ENCODE measurements at places on chromosomes 4 and X.

GRCh38 chr4:97074531-97074930, 1068.7 kb downstream of the STPG2 start:
- no peak for DNase-seq

- DNase-seq, result no peak
These were observed 10.4 kb upstream of the CLCN4 start for GRCh38 chrX:10146346-10146745.

- no peak for DNase-seq
These were observed 185.8 kb upstream of the RPS6KA3 start for GRCh38 chrX:20452487-20452886.

DNA sequence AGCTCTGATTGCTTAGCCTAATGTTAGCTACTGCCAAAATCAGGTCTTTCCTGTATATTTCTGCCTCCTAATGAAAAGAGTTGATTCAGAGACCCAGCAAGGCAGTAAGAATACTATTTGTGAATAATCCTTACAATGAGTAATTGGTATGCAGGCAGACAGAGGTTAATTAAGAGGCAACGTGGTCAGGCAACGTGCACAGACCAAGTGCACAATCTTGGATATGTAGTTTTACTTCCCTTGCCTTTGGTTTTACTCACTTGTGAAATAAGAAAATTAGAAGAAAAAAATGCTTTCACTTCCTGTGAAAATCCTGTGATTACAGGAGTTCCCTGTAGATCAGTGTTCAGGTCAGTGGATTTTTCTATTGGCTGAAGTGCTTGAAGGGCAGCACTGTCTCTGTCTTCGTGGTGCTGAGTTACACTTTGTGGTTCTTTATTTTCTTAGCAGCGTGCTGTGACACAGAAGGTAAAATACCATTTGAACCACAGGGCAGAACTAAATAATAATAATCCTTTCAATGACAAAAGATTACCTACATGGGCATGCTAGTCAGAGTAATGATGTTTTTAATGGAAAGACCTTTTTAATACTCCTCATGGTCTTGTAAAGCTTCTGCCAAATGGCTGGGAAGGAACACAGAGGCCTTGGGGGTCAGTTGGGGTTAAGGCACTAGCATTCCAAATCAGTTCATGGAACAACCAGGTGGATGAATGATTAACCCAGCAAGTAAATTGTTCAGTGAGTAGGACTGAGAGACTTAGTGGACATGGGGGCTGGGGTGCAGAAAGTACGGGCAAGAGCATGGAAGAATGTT, 430.9 kb downstream of the MAPK10 start:
- no peak for DNase-seq

DNA sequence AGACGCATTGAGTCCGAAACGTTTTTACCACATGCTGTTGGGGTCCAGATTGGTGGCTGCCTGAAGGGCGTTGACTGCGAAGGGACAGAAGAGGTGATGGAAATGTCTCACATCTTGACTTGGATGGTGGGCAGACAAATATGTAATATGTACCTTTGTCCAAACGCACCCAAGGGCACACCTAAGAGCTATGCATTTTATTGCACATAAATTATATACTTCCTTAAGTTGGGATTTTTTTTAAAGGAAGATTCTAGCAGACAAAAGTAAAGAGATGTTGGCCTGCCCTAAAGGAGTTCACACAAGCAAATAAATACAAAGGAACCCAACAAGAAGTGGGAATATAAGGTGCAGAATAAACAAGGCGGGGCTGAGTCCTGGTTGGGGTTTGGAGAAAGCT, 91.1 kb upstream of the TBL1X start:
- no peak for DNase-seq

DNA sequence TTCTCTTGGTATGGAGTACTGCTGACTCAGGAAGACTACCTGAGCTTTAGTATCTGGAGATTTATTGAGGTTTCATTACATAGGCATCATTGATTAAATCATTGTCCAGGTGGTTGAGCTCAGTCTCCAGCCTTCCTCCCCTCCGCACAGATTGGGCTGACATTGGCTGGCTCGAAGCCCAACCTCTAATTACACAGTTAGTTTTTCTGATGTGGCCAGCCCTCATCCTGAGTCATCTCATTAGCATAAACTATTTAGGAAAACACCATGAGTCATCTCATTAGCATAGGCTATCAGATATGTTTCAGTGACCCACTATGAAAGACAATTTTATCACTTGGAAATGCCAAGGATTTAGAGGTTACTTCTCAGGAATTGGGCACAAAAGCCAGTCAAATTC, 93.9 kb upstream of the ANKRD50 start:
- no peak for DNase-seq

DNA sequence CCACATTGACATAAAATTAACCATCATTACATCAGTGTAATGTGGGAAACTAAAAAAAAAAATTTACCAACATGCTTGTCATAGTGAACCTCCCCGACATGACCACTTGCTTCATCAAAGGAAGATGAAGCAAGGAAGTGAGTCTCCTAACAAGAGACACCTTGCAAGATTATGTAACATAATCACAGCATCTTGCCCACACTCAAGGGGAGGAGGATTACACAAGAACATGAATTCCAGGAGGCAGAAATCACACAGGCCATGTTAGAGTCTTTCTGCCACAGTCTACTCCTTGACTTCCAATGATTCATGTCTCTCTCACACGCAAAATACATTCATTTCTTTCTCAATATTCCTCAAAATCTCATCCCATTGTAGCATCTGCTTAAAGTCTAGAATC, 93.3 kb downstream of the AKAP4 start:
- DNase-seq, result no peak

DNA sequence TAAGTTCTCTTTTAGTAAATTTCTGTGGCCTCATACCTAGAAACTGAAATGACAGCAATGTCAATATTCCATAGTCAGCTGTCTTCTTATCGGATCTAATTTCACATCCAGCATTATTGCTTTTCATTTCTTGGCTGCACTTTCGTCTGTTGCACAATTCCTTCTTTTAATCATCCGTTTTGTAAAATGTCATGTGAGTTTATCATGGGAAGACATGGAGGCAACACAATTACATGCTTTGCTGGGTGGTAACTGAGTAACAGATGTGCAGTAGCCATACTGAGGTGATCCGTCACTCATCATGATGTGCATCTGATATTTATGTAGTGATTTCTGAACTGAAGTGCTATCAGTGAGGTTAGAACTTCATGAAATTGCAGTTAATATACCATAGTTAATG, 68.3 kb upstream of the SLC7A11 start:
- DNase-seq, result no peak

- no peak for DNase-seq
These were observed 21.3 kb downstream of the ETDA start for GRCh38 chrX:135273162-135273561.

GRCh38 chr4:8602686-8603430, 10.3 kb downstream of the CPZ start:
- DNase-seq, result no peak

GRCh38 chrX:125089761-125090445, 229.8 kb upstream of the TEX13C start:
- DNase-seq, result no peak

GRCh38 chr4:2836391-2836859, 7.2 kb upstream of the ADD1 start:
- no peak for DNase-seq

- no peak for DNase-seq
These were observed 24.6 kb upstream of the MOB1B start for GRCh38 chr4:70877556-70877955.

DNA sequence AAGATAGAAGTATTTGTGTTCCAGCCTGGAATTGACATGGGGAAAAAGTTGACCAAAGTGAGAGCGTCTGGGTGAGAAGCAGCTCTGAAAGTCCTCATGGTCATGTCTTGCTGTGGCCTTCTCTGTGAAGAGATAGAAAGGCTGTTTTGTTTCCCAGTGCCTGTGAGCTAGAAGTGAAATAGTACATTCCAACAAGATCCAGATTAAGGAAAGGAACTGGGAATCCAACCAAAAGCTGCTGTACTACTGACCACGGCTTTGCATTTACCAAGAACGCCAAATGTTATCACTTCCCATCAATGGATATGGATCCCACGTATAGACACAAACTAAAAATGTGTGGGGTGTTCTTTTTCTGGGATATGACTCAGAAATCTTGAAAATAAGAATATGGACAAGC, 51.2 kb downstream of the TENM3 start:
- DNase-seq, result no peak

DNA sequence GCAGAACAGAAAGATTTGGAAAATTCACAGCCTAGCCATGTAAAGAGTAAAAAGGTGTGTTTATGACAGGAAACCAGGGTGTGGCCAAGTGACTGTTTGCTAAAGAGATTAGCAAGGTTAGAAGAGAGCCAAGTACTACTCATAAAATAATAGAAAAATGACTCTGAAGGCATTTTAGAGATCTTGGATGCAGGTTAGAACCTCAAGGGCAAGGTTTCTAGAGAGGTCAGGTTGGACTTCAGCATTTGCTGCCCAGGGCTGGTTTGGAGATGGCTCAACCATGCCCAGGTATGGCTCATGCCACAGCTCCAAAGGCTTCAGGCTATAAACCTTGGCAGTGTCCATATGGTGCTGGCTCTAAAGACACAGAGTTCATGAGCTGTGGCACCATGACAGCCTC, 40.6 kb upstream of the ADGRA3 start:
- DNase-seq, result no peak

DNA sequence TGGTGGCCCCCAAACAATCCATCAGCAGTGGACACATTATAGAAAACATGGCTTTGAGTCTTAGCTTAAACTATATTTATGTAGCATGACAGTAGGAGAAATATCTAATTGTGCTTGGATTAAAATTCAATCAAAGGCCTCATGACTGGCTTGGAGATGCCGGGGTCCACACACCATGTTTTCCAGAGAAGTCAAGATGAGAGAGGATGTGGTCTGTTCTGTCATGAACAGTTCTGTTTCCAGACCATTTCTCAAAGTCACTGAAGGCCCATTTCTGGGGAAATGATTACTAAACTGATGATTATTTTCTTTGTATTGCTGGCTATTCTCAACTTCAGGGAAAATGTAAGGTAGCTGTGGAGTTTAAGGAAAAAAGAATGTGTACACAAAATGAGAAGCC, 76.3 kb downstream of the C4orf51 start:
- no peak for DNase-seq

GRCh38 chrX:10484683-10485247, 135.6 kb downstream of the MID1 start:
- no peak for DNase-seq

- DNase-seq, result no peak
These were observed 10.8 kb upstream of the PHKA2 start for GRCh38 chrX:18994713-18995112.

DNA sequence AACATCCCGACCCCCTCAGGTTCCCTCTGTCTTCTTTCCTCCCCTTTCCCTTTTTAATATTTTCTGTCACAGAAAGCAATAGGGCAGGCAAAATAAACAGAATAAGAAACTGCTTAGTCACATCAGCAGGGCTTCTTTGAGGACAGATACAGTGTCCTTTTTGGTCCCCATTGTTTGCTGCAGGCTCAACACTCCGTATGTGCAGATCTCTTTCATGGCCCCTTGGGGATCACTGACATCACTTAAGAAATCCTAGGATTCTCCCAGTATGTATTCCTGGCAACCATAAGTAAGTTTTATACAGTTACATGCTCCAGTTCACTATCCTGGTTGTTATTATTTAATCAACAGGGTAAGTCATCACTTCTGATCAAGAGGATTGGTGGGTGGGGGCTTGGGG, 448.0 kb downstream of the NKX6-1 start:
- DNase-seq, result no peak

DNA sequence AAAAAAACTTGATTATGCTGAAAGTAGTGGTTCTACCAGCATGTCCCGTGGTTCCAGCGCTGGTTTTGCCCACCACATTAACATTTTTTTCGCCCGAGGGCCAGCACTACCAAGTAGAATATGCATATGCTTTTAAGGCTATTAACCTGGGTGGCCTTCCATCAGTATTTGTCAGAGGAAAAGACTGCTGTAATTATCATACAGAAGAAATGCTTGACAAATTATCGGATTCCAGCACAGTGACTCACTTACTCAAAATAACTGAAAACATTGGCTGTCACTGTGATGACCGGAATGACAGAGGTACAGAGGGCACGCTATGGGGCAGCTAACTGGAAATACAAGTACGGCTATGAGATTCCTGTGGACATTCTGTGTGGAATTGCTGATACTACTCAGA, 34.6 kb downstream of the PRPS2 start:
- no peak for DNase-seq

DNA sequence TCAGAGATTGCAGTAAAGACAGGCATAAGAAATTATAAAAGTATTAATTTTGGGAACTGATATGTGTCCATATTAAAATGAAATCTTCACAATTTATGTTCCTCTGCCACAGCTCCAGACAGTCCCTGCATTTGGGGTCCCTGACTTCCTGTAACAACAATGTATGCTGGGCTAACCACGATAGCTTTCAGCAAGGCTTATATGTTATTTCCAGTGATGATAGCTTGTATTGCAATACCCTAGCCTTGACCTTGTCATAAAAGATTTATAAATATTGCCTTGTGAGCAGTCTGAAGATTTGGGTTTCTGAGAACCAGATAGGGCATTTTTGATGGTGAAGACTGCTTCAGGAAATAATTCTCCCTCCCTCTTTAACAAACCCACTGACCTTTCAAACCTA, 129.5 kb downstream of the PCDH10 start:
- DNase-seq, result no peak

- DNase-seq, result no peak
These were observed 60.8 kb downstream of the ZNF732 start for GRCh38 chr4:244471-244870.

- no peak for DNase-seq
These were observed 15.4 kb downstream of the AFP start for GRCh38 chr4:73451404-73451803.

DNA sequence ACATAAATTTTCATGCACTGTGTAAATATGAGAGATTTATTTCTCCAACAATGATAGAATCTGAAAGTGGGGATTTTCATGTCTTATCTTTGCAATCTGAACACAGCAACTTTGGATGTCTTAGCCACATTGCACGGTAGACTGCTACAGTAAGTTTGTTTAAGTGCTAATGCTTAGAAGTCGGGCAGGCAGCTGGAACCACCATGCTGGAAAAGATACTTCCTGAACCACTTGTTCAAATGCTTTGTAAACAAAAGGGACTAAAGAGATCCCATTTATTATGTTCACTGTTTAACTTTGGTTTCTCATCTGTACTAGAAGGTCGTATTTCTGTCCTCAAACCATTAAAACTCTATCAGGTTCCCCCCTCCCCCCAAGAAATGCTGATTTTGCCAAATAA, 555.9 kb upstream of the DIPK2B start:
- no peak for DNase-seq

DNA sequence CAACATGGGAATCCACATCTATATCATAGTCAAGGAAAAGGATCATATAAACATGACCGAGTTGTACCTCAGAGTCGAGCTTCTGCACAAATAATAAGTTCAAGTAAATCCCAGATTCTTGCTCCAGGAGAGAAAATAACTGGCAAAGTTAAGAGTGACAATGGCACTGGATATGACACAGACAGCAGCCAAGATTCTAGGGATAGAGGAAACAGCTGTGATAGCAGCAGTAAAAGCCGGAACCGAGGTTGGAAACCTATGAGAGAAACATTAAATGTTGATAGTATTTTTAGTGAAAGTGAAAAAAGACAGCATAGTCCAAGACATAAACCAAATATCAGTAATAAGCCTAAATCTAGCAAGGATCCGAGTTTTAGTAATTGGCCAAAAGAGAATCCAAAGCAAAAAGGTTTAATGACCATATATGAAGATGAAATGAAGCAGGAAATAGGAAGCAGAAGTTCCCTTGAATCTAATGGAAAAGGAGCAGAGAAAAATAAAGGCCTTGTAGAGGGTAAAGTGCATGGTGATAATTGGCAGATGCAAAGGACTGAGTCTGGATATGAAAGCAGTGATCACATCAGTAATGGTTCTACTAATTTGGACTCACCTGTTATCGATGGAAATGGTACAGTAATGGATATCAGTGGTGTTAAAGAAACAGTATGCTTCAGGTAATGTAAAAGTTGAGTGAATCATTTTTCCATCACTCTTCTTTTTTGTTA, 50.4 kb downstream of the FABP2 start:
- no peak for DNase-seq

Data from urinary bladder (tissue), 4 donors.